CD8-positive, alpha-beta memory T cell (primary cell): ENCODE measurements at places on chromosomes 12 and 14. TPM values are rescaled to one million over a fixed set of nuclear protein-coding genes. Genes with fewer than 3 reads are reported as not detected.

GPR84 gene
- total RNA-seq = 0.16 TPM

EIF5 gene
- total RNA-seq = 409 TPM

TPI1 gene
- 1,331 TPM for total RNA-seq

CLIP1 gene
- total RNA-seq = 48.2 TPM

LAG3 gene
- 245 TPM for total RNA-seq

KRT73 gene
- not detected for total RNA-seq

OR4E2 gene
- not detected for total RNA-seq

BMP4 gene
- 0.20 TPM for total RNA-seq

GPR33 gene
- total RNA-seq = not detected

BDKRB1 gene
- total RNA-seq = not detected

DNA sequence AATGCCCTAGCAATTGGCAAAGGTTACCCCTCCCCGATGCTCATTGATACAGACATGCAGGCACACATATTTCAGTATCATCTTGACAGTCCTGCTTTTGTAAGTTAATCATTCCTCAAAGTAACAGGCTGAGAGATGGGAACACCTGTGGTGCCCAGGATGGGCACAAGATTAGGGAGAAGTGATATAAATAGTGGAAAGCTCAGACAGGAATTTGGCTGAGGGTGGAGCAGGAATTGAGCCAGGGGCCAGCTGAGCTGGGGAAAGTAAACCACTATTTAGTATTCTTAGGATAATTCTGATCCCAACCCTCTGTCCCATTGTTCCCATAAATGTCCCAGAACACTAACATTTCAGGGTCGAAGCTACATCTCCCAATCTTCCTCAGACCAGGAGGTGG is 38.3 kb downstream of the DAO start:
- DNase-seq = no peak

DNA sequence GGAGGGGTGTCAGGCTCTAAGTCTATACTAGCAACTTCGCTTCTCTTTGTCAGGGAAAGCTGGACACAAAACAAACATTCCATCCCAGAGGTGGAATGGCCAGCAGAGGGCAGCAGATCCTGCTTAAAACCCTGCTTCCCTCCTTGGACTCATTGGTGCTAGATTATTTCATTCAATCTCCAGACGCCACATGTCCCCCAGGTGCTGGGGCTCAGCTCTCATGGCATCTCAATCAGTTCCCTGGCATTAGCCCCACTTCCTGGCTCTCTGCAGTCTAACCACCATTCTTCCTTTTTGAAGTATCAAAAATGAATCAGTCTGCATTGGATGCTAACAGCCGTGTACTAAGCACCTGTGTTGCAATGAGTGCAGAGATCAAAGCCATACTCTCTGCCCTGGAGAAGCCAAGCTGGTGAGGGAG is 8.1 kb upstream of the PPP1R1A start:
- DNase-seq = peak; percentile 32

- no peak for DNase-seq
These were observed 22.5 kb upstream of the CDKN3 start for GRCh38 chr14:54374117-54374884.

GRCh38 chr12:89492883-89493282 is 31.7 kb downstream of the GALNT4 start:
- DNase-seq = no peak

- no peak for DNase-seq
These were observed 92.5 kb downstream of the SSPN start for GRCh38 chr12:26287671-26288381.

GRCh38 chr12:6224550-6224949 is 24.4 kb downstream of the CD9 start:
- DNase-seq = no peak

DNA sequence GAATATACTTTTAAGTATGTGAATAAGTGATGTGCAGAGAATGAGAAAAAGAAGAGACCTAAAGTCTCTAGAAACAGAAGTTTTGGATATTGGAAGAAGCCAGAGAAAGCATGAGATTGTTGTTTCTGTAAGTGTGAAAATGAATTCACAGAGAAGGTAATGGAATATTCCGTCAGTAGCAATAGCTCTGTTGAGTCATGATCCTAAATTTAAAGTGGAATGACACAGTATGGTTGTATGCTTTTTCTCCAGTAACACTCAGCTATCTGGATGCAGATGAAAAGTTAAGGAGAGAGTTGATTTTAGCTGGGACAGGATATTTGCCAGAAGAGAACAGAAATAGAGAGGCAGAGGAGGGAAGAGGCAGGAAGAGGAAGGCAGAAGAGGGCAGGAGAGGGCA is 1166.3 kb downstream of the GALC start:
- DNase-seq = no peak

DNA sequence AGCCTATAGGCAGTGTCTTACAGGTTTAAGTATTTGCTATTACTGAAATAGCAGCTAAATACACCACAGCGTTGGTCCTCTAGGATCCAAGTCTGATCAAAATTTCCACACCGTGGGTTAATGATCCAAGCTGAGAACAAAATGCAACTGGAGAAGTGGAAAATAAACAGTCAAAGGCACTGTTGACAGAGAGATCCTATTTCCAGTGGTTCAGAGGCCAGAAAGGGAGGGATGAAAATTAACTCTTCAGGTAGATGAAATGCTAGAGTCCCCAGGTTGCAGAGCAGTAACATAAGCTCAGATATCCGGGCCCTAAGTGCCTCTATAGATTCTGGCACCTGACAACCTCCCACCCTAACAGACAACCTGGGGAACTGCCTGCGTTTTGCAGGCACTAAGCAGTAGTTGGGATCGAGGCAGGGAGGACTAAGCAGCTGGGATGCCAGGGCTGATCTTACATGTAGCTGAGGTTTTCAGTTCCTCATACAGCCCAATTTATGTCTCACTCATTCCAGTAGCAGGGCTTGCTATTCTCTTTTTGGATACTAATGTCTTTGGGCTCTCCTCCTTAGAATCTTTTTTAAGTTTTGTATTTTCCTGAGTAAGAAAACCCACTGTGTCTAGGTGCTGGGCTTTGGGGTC is 42.7 kb upstream of the CRACR2A start:
- DNase-seq = no peak

DNA sequence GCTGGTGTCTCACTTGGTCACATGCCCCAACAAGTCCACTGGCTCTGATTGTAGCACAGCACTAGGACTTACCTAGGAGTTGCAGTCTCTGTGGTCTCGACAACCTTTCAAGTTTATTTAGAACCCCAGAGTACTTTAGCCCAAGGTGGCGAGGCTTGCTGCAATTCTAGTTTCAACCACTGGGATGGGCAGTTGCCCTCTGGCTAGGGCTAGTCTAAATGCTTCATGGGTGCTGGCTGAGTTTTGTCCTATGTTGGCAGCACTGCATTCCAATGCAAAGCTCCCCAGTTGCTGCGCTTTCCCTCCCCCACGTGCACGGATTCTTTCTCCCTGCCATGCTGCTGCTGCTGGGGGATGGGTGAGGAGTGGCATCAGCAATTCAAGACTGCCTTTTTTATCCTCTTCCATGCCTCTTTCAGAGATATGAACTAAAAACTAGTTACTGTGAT is 207.9 kb downstream of the SYNE2 start:
- DNase-seq = no peak

DNA sequence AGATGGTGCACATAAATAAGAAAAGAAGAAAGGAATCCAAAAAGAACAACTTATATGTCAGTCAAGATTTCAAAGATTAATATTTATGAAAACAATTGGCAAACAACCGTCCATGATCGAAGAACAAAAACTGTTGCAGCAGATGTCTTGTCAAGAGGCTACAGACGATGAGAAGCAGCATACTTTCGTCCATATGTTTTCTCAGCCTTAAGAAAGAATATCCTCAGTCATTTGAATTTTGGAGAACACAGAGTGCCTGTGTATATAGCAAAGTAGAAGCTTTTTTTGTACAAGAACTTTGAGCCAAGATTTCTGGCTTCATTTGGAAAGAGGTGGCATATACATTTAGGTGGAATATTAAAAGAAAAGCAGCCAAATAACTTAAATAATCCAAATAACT is 297.2 kb downstream of the ITPR2 start:
- no peak for DNase-seq

GRCh38 chr12:106978035-106978800 is 8.7 kb downstream of the MTERF2 start:
- no peak for DNase-seq

- no peak for DNase-seq
These were observed 37.0 kb upstream of the PNMA1 start for GRCh38 chr14:73751157-73751691.

GRCh38 chr12:6205761-6206160 is 5.6 kb downstream of the CD9 start:
- DNase-seq = no peak

- no peak for DNase-seq
These were observed 196.6 kb upstream of the KRR1 start for GRCh38 chr12:75707983-75708382.

GRCh38 chr14:83467811-83468210 is 1934.2 kb upstream of the SEL1L start:
- DNase-seq = no peak

DNA sequence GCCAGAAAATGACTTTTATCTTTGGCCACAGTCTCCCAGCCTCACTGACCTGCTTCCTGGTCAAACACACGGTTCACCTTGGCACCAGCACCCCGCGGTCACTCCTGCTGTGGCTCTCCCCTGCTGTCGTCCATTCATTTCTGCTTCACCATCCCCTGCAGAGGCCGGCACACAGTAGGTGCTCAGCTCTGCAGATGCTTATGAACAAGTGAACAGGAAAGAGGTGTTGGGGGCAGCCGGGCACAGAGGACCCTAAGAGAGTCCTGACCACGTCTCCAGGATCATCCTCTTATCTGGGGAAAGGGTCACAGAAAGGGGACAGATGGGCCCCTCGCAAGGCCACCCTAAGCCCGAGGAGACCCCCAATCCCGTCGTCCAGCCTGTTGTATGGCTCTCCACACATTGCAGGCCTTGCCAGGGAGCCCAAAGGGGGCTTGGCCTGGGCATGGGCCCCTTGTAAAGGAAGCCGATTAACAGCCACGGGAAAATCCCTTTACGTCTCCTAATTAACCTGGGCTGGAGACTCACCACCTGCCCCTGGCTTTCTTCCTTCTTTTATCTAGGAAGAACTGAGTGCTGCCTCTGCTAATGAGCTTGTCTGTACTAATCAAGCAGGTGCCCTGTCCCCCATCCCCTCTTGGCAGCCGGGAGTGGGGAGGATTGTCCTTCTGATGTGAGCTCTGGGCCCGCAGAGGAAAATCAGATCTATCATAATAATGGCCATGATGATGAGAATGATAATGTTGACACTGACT is 119.2 kb downstream of the AACS start:
- DNase-seq = no peak

DNA sequence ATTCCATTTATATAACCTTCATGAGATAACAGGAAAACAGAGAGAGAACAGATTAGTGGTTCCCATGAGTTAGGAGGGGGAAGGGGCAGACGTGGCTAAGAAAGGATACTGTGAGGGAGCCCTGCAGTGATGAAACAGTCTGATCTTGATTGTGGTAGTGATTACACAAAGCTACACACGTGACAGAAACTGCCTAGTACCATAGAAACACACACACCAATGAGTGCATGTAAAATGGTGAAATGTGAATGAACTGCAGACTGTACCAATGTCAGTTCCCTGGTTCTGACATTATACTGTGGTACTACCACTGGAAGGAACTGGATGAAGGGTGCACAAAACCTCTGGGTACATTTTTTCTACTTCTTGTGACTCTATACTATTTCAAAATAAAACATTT is 36.9 kb downstream of the NRDE2 start:
- no peak for DNase-seq

DNA sequence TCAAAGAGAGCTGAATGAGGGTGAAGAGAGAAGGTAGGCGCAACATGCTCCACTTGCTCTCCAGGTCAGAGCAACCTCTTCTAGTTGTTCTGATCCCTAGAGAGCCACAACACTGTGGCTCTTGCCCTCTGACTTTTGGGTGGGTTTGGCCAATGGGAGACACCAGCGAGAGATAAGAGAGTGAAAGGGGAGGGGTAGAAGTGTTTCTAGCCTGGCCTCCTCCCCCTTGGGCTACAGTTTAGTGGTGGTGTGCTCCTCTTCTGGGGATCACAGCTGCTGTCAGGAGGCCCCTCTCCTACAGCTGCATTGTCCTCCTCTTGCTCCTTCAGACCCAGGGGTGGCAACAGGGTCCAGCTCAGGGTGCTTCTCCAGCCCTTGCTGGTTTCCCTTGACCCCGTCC is 454.8 kb downstream of the FUT8 start:
- no peak for DNase-seq

DNA sequence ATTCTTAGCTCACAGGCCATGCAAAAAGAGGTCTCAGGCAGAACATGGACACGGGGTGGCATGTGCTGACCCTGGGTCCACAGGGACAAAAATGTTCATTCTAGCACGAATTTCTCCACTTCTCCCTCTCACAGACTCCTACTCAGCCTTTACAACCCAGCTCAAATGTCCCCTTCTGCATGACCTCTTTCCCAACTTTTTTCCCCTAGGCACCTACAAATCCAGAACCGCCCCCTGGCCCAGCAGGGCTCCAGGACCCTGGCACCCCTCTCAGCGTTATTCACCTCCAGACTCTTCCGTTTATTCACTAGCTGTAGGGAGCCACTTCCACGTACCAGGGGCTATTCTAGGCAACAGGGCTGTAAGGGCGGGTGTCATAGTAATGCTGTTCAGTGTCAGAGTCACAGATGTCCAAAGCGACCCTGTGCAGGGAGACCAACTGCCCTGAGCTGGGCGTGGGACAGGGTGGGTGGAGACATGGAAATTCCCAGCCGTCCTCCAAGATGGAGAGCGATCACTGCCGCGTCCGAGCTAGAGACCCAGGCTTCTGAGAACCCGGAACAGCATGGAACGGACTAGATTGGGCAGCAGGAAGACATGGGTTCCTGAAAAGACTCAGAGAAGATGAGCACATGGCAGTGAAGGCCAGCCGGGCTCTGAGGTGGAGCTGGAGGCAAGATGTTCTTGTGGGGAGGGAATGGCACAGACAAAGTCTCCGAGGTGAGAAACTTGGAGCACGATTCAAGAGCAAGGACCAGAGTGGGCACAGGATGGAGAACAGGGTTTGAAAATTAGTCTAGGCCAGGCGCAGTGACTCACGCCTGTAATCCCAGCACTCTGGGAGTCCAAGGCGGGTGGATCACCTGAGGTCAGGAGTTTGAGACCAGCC is 274.9 kb upstream of the RTL1 start:
- no peak for DNase-seq
